Midbrain (tissue), 1 donor: ENCODE measurements at places on chromosomes 13 and 19.

DNA sequence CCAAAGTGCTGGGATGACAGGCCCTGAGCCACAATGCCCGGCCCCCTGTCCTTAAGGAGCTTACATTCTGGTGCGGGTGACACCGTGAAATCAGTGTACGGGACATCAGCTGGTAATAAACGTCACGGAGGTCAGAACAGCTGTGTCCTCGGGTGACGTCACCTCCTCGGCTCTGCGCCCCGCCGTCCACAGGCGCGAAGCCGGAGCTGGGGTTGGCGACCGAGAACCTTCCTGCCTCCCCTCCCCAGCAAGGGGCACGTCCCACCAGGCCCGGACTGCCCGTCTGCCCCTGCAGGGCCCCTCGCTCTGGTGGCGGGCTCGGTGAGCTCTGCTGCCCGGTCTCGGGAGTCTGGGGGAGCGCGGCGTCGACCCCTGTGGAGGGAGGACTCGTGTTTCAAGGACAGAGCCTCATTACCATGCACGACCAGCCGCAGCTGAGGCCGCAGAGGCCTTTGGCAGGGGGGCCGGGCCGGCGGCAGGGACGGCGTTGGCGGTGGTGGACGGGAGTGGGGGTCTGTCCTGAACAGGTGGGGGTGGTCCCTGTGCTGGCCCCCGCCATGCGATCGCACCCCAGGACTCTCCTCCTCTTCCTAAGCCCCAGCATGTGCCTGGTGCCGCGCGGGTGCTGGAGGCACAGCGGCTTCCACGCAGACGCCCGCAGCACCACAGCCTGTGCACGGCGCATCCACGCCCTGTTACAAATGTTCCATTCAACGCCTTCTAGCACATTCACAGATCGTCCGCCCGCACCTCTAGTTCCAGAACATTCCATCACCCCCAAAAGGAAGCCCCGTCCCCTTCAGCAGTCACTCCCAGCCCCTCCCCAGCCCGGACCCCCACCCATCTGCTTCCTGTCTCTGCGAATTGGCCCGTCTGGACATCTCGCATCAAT is 5.4 kb downstream of the LINGO3 start:
- DNase-seq, result no peak

DNA sequence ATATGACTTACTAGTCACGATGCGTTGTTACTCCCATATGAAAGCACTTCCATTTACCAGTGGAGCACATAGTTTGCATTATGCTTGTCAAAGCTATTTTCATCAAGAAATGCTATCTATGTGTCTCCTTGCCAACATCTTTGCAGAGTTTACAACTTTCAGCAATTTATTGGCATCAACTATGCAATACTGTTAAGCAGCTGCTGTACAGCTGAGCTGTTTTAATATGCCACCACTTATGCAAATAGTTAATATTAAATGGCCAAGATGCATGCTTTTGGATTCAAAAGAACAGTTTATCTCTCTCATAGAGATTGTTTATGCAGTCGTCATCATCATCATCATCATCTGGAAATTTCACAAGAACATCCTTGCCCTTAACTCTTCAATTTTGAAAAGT is 67.9 kb upstream of the KLF5 start:
- no peak for DNase-seq

- DNase-seq, result no peak
Measured at GRCh38 chr13:24353736-24354135, 44.4 kb downstream of the C1QTNF9 start.

GRCh38 chr19:44681992-44682790 is 10.9 kb downstream of the CEACAM19 start:
- no peak for DNase-seq

- no peak for DNase-seq
Measured at GRCh38 chr19:42242069-42242511, 312 bp downstream of the GSK3A start.
